Activated T-cell treated with anti-CD3 and anti-CD28 coated beads for 1 hour (primary cell): ENCODE measurements at places on chromosomes 2 and 18.

DNA sequence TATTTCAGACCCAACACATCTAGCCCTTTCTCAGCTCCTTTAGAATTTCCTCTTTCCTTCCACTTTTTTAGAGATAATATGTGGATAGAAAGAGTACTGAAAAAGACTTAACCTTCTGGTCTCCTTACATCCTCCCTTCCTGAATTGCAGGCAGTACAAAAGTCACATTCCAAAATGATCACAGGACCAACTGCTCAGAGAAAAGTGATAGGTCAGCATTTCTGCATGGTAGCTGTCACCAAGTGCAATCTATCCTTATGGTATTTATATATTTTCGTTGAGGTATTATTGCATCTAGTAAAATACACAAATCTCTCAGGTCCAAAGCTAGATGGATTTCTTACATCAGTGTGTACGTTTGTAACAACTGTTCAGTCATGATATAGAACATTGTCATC is 427.5 kb downstream of the LPIN1 start:
- DNase-seq = no peak

DNA sequence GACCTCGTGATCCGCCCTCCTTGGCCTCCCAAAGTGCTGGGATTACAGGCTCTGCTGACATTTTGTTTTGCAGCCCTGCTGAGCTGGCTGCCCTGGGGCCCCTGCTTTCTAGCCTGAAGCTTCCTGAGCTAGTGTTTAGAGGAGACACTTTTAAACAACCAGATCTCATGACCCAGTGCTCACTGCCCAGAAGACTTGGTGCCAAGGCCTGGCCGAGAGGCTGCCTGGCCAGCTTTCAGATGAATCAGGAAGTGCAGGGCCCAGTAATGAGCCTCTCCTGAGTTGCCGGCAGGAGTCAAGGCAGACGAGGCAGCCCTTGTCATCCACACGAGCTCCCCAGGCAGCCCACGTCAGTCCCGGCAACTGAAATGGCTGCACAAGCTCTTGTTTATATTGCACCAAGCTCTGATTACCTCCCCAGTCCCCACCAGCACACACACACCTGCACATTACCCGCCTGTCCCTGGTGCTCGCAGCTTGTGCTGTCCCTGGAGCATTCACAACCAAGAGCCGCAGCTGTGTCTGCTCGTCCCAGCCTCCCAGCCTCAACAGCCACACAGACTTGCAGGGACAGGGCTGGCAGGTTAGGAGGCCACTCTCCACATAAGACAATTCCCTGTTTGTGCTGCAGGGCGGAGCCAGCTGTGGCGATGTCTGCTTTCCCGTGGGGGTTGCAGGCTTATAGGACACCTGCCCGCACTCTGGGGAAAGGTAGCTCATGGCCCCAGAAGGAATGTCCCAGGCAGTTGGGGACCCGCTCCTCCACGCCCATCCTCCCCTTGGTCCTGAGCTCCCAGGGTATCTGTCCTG is 331.2 kb upstream of the MYT1L start:
- no peak for DNase-seq

DNA sequence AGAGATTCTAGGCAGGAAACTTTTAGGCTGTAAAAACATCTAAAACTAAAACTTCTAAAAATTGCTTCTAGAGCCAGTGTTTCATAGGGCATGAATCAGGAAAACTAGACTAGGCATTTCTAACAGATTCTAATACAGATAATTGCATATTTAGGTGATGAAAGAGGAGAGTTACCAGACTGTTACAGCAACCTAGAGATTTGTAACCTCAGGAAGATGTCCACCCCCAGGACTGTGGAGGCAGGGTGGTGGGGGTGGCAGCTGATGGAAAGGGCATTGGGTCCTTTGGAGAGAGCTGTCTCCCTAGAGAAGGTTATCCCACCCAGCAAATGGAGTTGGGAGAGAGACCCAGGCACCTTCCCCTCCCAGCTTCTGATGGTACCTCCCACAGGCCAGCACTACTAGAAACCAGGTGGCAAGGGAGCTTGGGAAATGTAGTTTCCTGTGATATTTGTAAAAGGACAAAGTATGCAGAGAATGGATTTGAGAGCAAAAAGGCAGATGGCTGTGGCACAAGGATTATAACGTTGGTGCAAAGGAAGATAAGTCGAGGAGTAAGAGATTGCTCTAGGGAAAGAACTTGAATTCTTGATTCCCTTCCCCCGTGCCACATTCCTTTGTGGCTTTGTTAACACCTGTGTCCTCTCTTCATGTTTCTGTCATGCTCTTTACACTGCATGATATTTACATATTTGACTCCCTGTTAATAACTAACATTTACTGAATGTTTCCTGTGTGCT is 75.6 kb upstream of the MGAT5 start:
- no peak for DNase-seq

DNA sequence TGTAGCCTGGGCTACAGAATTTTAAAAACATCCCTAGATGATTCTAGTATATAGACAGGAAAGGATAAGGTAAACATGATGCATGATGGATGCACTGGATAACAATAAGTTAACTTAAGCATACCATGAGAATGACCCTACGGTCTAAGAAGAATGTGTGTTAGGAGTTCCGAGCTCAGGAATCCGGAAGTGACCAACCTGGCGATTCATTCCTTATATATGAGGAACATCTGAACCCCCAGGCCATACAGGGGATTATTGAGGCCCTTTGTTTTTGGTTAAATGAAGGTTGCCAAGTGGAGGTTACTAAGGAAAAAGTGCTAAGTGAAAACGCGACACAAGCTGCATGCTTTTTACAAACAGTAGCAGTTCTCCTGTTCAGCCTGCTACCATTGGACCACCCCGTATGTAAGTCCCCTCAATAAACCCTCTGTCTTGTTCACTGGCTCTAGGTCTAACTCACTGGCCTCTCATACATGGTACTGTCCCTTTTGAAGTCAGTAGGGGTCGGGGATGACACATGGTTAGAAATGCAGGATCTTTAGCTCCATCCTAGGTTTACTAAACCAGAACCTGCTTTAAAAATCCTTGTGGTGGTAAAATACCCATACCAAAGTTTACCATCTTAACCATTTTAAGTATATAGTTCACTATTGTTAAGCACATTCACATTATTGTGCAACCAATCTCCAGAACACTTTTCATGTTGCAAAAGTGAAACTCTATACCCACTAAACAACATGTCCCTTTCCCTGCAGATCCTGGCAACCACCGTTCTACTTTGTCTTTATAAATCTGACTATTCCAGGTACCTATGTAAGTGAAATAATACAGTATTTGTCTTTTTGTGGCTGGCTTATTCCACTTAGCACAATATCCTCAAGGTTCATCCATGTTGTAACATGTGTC is 111.0 kb upstream of the MAP4K3 start:
- no peak for DNase-seq

- DNase-seq = no peak
Measured at GRCh38 chr2:113050921-113051895, 1.5 kb downstream of the IL36B start.

- no peak for DNase-seq
Measured at GRCh38 chr2:14094592-14094991, 537.9 kb upstream of the LRATD1 start.

DNA sequence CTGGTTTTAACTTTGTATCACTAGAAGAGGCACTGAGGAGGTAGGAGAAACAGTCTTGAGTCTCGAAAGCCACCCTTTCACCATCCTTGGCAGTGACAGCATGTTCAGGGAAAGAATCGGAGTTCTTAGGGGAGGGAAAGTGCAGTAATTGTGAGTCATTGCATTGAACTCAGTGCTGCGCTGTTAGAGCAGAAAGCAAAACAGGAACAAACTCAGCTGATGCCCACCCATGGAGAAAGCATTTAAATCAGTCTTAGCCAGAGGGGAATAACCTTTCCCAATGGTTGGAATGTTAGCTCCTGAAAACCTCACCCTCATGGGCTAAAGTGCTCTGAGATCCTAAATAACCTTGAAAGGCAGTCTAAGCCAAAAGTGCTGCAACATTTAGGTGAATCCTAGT is 845.6 kb upstream of the CNTNAP5 start:
- DNase-seq = no peak

- no peak for DNase-seq
Measured at GRCh38 chr2:4507661-4508060, 804.3 kb downstream of the DCDC2C start.

DNA sequence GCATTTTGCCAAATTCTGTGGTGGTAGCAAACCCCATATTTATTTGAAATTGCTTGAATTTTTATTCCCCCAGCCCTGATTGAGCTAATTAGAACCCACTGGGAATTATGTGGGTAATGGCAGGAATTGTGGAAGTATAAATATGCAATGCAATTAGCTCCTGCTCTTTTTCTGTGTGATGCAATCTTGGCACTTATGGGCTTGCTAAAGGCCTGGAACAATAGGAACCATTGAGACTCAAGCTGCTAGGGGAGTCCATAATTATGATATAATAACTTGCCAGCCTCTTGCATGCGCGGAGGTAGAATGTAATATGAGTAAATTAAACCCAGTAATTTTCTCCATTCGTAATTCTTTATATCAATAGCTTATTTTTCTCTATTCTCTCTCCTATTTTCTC is 267.6 kb upstream of the THSD7B start:
- no peak for DNase-seq

DNA sequence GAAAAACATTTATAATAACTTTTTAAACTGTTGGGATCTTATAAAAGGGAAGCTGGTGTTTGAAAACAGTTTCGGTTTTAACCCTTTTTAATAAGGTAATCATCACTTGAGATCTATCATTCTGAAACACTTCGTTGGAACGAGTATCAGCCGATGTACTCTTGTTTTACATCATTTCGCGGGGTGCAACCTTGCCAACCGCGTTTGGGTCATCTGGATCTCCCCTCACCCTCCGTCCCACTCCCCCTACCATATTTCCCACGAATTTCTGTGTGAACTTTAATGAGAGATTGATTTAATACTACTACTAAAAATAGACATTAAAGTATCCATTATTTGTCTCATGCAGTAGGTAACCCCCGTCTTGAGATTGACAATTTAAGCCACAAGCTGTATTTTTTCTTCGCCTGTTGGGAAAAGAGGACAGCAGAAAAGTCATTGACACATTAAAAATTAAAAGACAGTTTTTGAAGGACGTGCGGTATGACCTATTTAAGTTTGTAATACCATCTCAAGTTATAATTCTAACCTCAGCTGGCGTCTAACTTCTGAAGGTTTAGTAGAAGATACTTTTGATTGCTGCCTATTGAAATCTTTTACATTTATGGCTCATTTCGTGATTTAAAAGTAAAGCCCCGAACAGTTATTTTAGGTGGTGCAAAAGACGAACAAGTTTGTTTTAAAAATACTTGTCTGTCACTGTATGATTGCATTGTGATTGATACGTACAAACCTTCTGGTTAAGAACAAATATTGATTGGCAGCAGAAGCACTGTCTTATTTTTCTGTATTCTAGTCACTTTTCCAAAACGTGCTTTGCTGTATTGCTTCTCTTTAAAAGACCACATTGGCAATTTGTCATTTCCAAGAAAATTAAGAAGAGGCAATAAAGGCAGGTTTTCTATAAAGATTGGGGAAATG is 1.5 kb downstream of the CREB1 start:
- DNase-seq = no peak

DNA sequence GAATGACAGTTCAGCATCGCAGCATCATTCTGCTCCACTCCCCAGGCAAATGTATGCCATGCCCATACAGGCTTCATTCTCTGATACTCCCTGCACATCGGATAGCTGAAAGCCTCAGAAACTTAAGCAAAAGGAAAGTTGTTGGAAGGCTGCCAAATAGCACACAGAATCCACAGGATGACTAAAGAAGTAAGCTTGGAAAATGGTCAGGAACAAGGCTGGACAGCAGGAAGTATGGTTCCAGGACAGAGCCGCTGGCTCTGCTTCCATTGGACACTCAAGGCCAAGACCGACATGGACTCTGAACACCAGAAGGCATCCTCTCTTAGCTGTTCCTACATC is 256.5 kb downstream of the CDH20 start:
- DNase-seq = no peak

GRCh38 chr2:146324951-146325350 is 1519.9 kb upstream of the ACVR2A start:
- DNase-seq = no peak

GRCh38 chr2:88897715-88898114 is 206.2 kb downstream of the RPIA start:
- no peak for DNase-seq

GRCh38 chr2:25042321-25043240 is 705 bp downstream of the EFR3B start:
- DNase-seq = no peak

GRCh38 chr2:20662308-20662937 is 4.5 kb upstream of the GDF7 start:
- no peak for DNase-seq

DNA sequence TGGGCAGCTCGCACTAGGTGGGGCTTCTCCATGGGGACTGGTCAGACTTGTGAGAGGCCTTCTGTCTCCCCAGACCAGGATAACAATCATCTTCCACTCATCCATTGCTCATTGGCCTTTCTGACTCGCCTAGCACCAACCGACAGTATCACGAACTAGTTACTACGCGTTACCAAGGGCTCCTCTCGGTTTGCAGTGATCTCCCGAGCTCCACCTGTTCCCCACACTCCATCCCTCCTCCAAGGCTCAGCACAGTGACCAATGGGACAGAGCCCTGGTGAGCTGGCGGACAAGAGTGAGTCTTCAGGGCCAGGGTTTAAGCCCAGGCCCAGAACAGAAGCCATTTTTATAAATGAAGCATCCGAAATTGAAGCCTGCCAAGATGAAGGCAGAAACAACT is 42.8 kb upstream of the SMAD7 start:
- no peak for DNase-seq

DNA sequence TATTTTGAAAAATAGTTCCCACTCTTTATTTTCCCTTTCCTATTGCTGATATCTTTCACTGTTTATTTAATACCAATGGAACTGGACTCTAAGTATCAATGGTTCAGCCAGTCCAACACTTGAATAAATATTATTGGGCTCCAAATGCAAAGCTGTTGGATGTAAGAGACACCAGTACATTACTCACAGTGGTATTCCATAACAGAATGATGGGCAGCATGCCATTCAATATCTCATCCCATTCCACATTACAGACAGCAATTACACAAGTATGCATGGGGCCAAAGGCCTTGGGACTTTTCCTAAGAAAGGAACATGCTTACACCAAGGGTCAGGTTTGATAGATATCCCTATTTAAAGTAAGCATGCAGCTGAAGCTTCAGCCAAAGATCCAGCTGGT is 231.9 kb downstream of the RND3 start:
- no peak for DNase-seq

- DNase-seq = no peak
Measured at GRCh38 chr2:127100251-127101047, 6.5 kb downstream of the BIN1 start.

GRCh38 chr2:6564326-6564725 is 301.4 kb downstream of the CMPK2 start:
- no peak for DNase-seq

DNA sequence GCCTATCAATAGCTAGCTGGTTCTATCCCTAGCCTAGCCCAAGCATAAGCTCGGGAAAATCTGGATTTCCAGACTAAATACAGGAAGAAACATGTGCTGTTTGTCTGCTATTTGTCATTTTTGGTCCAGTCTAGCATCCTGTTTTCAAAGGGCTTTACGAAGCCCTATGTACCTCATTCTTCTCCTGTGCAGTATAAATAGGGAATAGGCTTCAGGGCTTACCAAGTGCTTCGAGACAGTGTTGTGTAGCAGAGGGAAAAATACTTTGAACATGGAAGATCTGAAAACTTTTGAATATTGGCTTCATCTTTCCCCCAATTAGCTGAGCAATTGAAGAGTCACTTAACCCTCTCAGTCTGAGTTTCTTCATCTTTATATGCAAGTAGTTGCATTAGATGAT is 679.8 kb downstream of the TDRD15 start:
- no peak for DNase-seq

GRCh38 chr2:235070063-235070706 is 118.4 kb downstream of the SH3BP4 start:
- DNase-seq = no peak

GRCh38 chr2:54208364-54209240 is 47.4 kb downstream of the TSPYL6 start:
- DNase-seq = no peak
